ENCODE measurements at places on chromosomes 12 and 14.

- DNase-seq, result no peak
Measured at GRCh38 chr12:102993537-102993936, 36.1 kb downstream of the ASCL1 start.

GRCh38 chr14:75292886-75293285 is 14.3 kb downstream of the FOS start:
- no peak for DNase-seq

DNA sequence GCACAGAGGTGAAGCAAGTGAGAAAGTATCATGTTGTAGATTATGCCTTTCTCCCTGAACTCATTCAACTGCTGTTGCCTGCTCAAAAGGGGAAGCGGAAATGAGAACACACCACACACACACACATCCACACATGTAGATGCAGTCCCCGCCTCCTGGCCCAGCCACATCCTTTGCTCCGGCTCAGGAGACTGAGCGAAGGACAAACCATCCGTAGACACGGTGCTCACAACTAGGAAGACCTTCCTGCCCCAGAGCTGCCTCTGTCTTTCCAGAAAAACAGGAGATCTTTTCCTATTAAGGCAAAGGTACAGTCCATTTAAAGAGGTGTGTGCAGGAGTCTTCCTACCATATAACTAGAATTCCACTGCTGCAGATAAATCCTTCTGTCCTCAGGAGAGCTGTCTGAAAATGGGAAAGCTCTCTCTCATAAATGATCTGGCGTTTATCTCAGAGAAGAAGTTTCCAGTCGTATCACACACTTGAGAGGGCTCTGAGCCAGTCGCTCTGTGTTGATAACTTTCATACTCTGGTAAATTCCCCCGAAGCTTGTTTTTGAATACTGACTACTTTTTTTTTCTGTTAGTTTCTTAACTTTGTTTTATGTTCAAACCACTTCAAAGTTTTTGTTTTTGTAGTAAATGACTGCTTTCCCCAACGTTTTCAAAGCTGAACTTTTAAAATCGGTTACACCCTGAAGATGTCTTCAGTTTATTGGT is at the start of gene TESPA1:
Gene TESPA1, minus strand, starts transcription at position 105 of the 719 bp plus-strand sequence. CDS start 10,200 bp downstream, outside the sequence.
- no peak for DNase-seq

- peak; percentile 14 for DNase-seq
Measured at GRCh38 chr12:118063576-118064391, 2.8 kb upstream of the WSB2 start.

DNA sequence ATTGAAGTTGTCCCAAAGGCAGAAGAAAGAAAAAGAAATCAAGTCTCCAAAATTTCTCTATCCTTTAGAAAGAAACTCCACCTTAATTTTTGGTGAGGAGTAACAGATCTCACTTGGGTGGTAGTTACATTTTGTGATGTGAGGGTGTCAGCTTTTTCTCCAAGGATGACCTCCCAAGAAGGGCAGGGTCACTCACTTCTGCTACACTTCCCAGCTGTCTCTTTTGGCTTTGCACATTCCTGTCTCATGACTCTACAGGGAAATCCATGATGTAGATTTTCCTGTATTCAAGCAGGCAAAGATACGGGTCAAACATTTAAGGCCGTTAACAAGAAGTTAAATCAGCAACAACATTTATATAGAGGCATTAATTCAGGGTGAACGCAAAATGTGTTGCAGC is 1016.4 kb downstream of the NRXN3 start:
- no peak for DNase-seq

DNA sequence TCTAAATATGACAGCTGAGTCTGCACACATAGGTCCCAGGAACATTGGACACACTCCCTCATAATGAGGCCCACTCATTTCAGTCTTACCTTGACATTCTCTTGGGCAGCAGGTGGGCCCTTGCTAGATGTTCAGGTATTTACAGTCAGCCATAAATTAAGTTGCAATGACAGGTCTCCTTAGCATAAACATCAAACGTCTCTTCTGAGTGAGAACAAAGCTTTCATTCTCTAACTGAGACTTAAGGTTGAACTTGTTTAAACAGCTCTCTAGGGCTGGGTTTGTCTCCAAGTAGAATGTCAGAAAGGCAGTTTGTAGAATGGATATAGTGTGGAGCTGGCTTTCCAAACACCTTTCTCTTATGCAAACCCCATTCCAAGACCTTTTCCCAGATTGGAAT is 10.3 kb downstream of the ACVR1B start:
- DNase-seq, result no peak

DNA sequence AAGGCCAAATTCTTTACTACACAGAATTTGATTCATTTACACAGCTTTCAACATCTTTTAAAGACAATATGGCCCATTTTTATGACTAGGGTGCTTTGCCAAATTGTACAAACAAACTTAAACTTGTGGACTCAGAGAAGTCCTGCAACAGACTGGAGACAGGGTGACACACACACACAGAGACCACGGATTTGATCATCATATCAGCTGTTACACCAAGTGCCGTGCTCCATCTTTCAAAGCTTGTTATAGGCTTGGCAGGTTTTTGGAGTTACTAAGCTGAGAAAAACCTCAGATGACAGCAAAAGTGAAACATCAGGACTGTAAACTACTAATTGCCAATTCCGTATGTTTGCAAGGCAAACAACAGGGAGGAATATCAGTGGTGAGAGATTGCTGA is 811.7 kb downstream of the GALC start:
- peak; percentile 34 for DNase-seq

DNA sequence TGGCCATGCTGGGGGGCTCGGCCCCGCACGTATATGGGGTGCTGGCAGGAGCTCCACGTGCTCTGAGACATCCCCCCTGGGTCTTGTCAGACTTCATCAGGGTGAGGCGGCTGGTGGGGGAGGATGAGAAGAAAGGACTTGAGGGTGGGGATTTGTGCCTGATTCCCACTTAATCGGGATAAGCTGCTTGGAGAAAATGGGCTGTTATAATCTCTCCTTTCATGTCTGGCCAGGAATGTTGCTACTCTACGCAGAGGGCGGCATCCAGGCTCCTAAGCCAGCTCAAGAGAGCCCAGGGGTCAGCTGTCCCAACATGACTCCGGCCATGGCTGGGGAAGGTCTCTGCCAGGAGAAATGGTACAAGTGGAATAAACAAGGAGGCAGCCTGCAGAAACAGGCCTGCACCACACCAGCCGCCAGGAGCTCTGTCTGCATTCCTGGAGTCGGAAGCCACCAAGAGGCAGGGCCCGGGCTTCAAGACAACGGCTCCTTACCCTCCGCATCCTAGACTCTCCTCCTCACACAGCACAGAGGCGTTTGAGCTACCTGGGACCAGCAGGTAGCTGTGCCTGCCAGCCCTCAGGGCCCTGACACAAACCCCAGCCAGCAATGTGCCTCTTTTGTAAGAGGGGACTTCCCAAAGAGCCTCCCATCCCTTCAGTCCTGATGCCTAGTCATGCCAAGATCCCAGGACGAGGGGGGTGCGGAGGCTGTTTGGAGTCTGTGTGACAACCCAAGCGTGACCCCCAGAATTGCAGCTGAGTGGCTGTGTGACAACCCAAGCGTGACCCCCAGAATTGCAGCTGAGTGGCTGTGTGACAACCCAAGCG is 195.8 kb upstream of the DIO3 start:
- DNase-seq, result no peak

DNA sequence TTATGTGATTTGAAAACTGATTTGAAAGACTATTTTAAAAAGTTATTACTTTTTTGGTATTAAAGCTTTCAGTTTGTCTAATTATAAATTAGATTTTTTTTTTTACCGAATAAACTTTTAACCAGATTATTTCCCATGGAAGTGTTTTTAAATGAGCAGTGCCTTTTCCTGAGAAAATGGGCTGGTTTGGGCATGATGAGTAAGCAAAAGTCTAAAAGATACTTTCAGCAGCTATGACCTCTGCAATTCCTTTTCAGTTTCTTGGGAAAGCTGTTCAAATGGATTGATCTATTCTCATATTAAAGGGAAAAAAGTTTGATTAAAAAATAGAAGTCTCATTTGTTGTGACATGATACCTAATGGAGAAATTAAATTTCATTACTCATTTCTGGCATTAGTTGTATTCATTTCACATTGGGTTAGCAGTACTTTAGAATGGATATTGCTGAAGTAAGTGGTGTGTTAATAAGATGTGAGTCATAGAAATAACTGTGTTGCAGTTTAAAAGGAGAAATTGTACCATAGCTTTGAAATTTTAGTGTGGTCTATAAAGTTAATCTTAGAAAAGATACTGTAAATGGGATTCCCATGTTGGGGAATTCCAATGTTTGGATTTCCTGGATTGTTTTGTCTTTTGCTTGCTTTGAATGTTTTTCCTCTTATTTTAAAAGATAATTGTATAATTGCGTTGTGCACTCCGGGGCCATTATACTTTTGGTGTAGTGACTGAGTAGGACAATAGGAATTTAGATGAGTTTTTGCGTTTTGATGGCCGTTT is 21.0 kb downstream of the KTN1 start:
- DNase-seq, result peak; percentile 67

DNA sequence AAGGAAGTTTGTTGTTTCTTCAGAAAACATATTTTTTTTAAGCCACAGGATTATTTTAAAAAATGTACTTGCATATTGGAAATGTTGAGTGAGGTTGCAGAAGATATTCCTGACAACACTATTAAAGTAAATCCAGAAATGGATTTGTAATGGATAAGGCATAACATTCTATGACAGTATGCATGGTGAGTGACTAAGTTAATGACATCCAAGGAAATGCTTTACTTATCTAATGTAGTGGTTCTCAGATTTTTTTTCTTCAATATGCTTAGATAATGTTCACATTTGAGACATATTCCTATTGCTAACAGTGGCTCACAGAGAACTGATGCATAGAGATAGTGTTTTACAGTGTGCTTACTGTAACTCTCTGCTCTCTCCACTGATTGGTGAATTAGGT is 49.4 kb downstream of the ZDHHC17 start:
- DNase-seq, result no peak

GRCh38 chr12:16606991-16607390 is 1.0 kb upstream of the LMO3 start:
- no peak for DNase-seq

Data from fibroblast of skin of right quadriceps (primary cell).